Thymus (tissue), 14 donors: ENCODE measurements at places on chromosomes 7 and 10.

DNA sequence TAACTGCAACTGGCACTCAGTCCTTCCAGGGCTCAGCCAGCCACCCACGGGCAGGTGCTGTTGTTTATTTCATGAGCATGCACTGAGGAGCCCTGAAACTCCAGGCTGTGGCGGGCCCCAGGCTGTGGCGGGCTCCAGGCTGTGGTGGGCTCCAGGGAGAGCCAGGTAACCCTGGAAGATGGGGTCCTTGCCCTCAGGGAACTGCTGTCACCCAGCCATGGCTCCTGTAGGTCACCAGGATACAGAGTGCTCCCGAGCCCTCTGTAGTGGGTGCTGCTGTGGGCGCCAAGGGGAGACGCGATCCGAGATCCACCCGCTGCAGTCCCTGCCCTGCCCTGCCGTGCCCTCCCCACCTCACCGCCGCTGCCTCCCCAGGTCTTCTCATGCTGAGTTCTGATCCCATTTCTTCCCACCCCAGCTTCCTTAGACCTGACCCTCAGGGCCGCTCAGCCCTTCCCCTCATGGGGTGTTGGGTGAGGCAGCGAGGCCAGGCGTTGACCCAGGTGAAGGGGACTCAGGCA lies 29.6 kb downstream of the LRRC27 start:
- no peak for DNase-seq

DNA sequence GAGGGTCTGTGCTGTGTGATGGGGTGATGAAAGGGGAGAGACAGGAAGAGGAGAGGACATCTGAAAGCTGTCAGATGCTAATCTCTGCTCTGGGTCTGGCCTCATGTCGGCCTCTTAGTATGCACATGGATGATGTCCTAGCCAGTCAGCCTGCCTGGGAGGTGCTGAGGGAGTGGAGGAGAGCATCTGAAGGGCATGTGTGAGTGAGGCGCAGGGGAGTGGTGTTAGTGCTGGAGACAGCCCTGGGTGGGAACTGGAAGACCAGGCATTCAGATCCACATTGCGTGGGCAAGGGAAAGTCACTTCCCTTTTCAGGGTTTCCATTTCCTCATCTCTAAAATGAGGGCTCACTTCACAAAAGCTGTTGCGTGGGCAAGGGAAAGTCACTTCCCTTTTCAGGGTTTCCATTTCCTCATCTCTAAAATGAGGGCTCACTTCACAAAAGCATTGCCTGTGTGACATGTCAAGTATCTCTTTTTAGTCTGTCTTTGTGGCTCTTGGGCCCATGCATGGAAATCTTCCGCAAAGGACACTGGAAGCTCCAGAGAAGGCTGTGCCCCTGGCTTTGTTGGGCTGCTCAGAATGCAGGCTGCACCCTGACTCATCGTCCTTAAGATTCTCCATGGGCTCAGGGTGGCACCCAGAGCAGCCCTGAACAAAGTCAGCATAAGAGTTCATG lies 10.0 kb downstream of the SFTPD start:
- DNase-seq = no peak

GRCh38 chr10:15254808-15255648 lies 86.5 kb upstream of the NMT2 start:
- DNase-seq = peak; percentile 38

- no peak for DNase-seq
Measured at GRCh38 chr7:69090936-69091335, 507.3 kb upstream of the AUTS2 start.

GRCh38 chr7:112199035-112199655 lies 7.1 kb downstream of the DOCK4 start:
- DNase-seq = no peak
